Activated CD4-positive, alpha-beta T cell treated with anti-CD3 and anti-CD28 coated beads for 36 hours (primary cell): ENCODE measurements at places on chromosomes 3 and 15. TPM values are rescaled to one million over a fixed set of nuclear protein-coding genes. Genes with fewer than 3 reads are reported as not detected.
A peak's percentile ranks its signal among the peaks of the same experiment; 100 is the strongest.

GRCh38 chr15:38844736-38845135, 280.1 kb upstream of the RASGRP1 start:
- no peak for DNase-seq

OPA1 gene
- 115 TPM for total RNA-seq

GRCh38 chr3:69496856-69497255, 111.0 kb upstream of the FRMD4B start:
- no peak for DNase-seq

DNA sequence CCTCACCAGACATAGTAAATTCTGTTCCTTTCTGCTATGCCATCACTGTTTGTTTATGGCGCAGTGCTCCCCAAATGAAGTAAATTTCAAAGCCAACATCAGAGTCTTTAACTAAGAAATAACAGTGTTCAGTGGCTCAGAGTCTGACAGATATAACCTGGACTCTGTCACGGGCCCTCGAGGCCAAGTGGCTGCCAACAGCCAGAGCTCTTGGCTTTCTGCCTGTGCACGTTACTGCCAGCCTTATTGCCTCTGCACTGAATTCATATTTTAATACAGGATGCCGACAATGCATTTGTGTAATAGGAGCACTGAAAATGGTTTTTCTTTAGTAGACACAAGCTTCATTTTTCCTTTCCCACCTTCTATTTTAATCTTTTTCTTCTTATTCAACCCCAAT, 219.9 kb downstream of the NLGN1 start:
- no peak for DNase-seq

FBXL22 gene
- total RNA-seq: 0.69 TPM

- DNase-seq: no peak
Observed at GRCh38 chr3:177529716-177530335, 332.5 kb upstream of the TBL1XR1 start.

DNAH12 gene
- not detected for total RNA-seq

DNA sequence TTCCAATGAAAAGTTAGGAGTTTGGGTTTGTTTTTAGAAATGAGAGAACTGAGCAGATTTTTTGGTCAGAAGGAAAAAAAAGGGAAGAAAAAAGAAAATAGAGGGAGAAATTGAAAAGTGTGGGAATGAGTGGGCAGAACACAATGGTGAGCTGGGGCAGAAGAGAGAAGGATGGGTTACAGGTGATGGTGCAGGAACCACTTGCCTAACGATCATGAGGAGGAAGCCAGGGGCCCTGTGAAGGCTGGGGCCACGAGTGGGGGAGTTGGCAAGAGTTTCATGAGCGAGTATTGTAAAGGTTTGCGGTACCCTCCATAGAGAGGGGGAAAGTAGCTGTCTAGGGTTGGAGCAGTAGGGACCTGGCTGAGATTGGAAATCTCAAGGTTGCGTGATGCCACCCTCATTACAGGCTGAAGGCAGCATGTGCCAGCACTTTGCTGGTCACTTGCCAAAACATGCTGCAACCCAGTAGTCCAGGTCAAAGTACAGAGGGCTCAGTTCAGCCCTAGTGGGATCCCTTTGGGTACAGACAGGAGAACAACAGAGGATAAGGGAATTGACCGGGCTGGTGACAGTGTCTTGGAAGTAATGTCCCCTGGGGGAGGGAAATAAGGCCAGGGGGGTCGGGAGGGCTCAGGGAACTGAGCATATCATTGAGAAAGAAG, 6.6 kb downstream of the IVD start:
- DNase-seq: no peak

DNA sequence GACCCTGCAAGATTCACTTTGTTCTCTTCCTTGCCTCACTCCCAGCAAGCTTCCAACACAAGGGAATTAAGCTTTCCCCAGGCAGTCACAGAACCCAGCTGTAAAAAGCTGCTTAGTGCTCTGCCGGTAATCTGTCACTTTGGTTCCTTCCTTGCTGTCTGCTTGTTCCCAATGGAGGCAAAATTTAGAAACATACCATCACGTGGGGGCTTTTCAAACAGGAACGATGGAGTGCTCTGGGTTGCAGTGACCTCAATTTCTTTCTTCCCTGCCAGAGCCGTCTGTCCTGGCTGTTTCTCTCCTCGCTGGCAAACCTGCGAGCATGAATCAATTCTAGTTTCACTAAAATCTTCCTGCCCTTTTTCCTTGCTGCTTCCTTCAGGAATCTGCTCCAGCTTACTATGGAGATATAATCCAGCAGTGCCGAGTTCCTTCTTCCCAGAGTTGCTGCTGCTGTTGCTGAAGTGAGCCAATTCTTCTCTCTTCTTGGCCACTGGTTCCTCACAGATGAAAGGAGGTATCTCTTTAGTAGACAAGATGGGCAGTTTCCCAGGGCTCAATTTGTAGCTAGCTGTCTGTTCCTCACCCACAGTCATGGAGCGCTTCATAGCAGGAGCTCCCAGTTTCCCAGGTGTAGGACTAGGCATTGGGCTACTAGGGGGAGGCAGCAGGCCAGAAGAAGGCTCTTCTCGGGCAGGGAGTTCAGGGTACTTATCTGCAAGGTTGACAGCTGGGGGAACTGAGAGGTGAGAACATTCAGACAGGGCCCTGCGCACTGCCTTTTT, 88.1 kb downstream of the DHX30 start:
- DNase-seq: no peak

DNA sequence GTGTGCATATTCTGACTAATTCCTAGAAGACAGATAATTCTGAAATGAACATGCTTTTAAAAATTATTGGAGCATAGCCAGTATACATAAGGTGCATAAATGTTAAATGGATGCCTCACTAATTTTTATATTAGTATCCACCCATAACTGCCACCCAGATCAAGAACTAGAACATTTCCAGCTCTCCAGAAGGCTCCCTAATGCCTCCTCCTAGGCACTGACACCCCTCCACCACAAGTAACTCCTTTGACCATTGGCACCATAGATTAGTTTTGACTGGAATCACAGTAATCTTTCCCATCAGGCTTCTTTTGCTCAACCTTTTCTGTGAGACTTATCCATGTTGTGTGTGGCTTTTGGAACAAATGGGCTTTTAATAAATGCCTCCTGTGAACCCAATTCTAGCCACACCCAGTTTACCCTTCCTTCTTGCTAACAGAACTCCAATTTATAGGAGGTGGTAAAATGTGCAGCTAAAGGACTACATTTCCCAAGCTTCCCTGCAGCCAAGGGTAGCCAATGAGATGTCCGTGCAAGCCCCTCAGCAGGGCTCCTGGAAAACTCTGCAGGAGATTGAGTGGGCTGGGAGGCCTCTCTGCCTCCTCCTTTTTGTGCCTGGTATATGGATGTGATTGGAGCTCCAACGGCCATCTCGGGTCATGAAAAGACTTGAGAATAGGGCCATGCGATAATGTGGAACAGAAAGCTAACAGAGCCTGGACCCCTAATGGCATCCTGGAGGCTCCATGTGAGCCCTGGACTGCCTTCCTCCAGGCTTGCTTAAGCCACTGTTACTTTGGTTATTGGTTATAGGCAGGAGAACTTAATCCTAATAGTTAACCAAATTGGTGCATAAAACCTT, 322.6 kb upstream of the TLE3 start:
- DNase-seq: no peak

NRG4 gene
- total RNA-seq: not detected

DNA sequence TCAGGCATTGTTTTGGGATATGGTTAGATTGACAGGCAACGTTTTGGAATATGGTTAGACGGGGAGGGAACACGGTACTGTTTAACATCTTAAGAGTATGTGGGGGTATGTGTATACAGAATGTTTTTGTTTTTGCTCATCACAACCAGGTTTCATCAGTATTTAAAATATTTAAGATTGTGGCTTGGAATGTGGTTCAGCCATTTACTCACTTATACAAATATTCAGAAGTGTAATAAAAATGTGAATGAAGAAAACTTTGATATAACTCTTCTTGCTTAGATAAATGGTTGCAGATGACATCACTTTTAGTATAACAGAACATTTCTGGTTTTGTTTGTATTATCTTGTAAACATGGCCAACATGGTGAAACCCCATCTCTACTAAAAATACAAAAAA, 3.9 kb upstream of the PAK2 start:
- no peak for DNase-seq

DNA sequence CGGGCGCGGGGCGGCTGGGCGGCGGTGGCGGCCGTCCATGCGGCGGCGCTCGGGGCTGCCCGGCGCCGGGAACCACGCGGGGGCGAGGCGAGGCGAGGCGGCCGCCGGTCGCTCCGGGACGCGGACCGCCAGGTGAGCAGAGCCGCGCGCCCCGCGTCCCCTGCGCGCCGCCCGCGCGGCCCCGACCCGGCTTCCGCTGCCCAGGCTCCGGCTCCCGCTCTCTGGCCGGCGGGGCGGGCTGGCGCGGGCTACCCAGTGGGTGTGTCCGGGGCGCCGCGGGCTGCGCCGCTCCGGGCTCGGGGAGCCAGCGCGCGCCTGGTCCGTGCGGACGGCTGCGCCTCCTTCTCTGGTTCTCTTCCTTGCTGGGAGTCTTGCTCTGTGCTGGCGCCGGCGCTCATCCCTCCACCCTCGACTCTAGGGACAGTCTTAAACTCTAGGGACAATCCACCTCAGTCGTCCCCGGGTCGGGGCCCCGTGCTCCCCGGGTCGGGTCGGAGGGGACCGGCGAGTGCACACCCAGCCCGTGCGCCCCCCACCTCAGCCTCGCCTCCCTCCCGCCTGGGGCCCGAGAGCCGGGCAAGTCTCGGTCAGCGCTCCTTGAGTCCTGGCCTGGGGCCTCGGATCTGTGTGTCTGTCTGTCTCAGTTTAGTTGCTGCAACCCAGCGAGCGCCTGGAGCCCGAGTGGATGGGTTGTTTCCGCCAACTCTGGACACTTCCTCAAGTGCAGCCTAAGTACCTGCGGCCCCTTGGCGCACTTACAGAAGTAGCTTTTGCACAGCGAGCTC, 488 bp downstream of the THSD4 start:
- peak; percentile 28 for DNase-seq

GRCh38 chr3:30643763-30644462, 37.5 kb downstream of the TGFBR2 start:
- peak; percentile 79 for DNase-seq

DNA sequence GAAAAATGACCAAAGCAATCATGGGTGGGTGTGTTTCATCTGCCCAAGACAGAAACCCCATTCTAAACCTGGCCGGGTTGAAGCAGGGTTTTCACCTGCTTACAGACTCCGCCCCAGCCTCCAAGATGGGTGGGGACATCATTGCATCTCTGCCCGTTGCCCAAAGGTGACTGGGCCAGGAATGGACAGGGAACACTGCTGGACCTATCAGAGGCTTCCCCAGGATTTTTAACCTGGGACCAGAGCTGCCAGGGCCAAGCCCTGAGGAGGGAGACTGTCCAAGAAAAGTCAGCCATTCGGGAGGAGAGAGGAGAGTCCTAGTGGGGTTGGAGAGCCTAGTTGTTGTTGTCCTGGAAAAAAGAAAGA, 109.7 kb upstream of the ALDH1A3 start:
- no peak for DNase-seq

UNC13C gene
- not detected for total RNA-seq

SOX2 gene
- total RNA-seq: not detected

DNA sequence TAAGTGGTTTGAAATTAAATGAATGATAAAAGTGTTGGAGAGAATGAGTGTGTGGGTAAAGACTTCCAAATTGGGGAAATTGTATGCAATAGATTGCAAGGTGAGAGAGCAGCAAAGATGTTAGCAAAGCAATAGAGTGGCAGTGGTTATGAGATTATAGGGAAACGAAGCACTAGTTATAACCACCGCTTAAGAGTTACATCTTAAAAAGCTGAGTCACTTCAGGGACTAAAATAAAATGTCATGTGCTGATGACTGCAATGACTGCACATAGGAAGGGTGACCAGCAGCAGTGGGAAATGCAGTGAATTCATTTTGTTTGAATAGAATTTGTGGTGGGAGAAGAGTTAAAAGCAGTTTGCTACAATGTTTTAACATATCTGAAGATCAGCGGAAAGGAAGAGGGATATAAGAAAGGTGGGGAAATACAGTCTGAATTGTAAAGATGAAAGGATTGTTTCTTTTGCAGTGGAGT, 127.3 kb downstream of the RAP2B start:
- DNase-seq: no peak

GRCh38 chr3:78844307-78844706, 923.5 kb downstream of the ROBO1 start:
- DNase-seq: no peak

C3orf20 gene
- total RNA-seq: not detected

- no peak for DNase-seq
Observed at GRCh38 chr3:64890006-64890405, 202.2 kb upstream of the ADAMTS9 start.

DNA sequence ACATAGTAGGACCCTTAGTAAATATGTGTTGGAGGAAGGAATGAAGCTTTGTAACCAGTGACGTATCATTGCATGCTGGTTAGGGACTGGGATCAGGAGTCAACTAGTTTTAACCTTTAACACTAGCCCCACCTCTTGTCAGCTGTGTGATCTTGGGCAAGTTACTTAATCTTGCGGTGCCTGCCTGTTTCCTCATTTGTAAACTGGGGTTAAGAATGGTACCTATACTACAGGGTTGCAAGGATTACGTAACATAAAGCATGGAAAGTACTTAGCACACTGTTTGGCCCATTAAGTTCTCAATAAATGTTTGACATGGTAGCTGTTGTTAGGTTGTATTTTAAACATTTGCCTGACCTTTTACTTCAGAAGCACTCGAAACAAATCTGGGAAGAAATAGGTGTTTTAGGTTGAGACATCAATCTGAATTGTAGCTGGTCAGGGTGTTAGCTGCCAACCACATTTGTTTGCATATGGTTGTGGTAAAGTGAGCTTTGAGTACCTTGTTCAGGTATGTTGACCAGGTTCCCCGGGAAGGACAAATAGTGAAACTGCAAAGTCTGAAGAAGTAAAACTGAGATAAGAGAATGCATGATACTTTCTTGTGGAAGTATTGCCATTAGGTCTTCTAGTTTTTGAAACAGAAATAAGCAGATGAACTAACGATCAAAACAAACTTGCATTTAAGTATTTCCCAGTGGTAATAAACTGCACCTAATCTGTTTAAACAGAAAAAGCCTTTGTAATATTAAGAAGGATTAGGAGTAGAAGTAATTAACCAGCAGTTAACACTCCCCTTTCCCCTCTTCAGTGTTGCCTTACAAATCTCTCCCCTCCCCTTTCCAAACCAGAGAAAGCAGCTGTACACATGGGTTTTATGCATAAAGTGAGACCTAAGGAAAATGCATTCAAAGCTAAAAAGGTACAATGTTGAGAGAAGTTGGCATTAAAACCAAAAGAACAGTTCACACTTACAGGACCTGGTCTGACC, 25.8 kb upstream of the SCAANT1 start:
- no peak for DNase-seq

- DNase-seq: no peak
Observed at GRCh38 chr3:40173227-40173721, 136.2 kb upstream of the EIF1B start.

GRCh38 chr15:72685301-72685924, 569 bp downstream of the HIGD2B start:
- DNase-seq: peak; percentile 13

DNA sequence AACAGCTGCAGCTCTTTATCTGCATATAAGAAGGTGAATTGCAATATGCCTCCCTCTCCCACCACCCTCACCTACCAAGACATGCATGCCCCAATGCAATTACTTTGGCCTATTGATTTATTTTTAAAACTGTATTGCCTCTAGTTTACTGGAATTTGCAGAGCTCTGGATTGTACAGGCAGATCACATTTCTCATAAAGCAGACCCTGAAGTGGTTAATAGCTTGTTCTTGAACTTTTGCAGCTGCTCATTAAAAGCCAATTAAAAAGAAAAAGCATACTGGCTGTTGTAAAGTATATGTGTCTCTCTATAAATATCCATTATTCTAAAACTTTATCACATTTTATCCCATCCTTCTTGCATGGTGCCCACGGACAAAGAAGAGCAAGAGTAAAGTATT, 221.5 kb upstream of the TOPAZ1 start:
- no peak for DNase-seq

GRCh38 chr3:144763878-144764454, 792.3 kb downstream of the DIPK2A start:
- no peak for DNase-seq

GRCh38 chr3:47803480-47804025, 615 bp downstream of the DHX30 start:
- DNase-seq: no peak
